ENCODE measurements at places on chromosomes 12 and 14. TPM values are rescaled to one million over a fixed set of nuclear protein-coding genes. Genes with fewer than 3 reads are reported as not detected.

IL26 gene
- total RNA-seq = not detected

ERBB3 gene
- total RNA-seq = 188 TPM

ADGRD1 gene
- 0.05 TPM for total RNA-seq

DNAJC22 gene
- total RNA-seq = 0.62 TPM

RPGRIP1 gene
- not detected for total RNA-seq

DNA sequence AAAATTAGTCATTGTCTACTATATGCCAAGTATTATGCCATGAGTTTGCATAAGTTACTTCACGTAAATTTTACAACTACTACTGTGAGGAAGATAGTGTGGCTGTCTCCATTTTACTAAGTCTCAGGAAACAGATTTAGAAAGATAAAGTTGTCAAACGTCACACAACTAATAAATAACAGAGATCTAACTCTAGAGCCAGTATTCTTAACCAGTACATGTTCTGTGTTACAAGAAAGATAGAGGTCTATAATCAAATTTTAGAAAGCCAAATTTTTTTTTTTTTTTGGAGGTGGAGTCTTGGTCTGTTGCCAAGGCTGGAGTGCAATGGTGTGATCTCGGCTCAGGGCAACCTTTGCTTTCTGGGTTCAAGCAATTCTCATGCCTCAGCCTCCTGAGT lies 14.2 kb downstream of the CLEC4C start:
- DNase-seq = no peak

DNA sequence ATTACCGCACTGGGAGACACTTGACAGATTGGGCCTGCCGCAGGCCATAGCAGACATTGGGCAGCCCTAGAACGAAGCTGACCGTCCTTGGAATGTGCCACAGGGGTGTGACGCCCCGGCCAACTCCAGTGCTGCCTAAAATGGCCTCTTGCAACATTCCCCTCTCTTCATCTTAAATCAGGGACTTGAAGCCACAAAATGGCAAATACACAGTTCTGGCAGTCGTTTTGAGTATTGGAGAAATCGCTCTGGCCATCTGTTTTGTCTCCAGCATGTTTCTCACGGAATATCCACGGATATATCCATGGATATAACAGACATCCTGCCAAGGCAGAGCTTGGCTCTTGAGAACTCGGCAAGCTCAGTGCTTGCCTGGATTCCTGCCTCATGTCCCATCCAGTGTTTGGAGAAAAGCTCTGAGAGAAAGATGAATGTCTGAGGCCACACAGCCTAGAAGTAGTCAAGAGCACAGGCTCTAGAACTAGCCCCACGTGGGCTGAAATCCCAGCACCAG lies 158.4 kb downstream of the CHST11 start:
- no peak for DNase-seq

DNA sequence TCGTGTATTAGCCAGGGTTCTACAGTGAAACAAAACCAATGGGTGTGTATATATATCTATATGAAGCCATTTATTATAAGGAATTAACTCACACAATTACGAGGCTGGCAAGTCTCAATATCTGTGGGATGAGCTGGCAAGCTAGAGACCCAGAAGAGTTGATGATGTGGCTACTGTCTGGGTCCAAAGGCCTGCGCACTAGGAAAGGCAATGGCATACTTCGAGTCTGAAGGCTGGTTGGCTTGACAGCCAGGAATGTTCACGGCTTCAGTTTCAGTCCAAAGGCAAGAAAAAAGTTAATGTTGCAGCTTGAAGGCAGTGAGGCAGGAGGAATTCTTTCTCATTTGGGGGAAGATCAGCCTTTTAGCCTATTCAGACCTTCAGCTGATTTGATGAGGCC lies 893.3 kb upstream of the LRFN5 start:
- DNase-seq = no peak

GRCh38 chr14:28059254-28059653 lies 707.3 kb upstream of the FOXG1 start:
- DNase-seq = no peak

DNA sequence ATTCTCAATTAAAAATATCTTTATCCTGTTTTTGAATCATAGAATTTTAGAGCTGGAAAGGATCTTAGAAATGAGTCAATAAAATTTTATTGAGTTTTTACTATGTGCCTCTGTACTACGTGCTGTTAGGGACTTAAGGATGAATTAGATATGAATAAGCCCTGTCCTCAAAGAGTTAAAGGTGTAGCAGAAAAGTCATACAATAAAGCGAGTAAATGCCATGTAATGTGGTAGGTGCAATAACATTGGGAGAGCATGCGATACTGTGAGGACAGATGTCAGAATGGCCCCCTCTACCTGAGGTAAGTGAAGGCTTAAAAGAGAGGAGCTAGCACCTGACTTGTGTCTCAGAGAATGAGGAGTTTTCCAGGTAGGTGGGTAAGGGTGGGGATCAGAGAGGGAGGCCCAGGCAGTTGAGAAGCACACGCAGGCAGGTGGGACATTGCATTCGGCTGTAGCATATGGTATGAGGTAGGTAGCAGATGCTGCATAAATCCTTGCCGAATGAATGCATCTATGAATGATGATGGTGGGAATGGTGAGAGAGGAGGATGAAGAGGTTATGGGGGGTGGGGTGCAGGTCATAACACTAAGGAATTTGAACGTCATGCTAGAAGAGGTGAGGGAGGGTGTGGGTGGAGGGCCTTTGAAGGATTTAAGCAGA lies 35.4 kb upstream of the ATP23 start:
- no peak for DNase-seq

GRCh38 chr12:47774663-47775062 lies 1.6 kb downstream of the SLC48A1 start:
- no peak for DNase-seq

GRCh38 chr14:75258079-75258802 lies 20.4 kb upstream of the FOS start:
- DNase-seq = peak; percentile 37

- DNase-seq = no peak
Observed at GRCh38 chr12:76024102-76024781, 7.3 kb downstream of the PHLDA1 start.

- DNase-seq = peak; percentile 65
Observed at GRCh38 chr12:101592921-101593320, 1.9 kb upstream of the MYBPC1 start.

DNA sequence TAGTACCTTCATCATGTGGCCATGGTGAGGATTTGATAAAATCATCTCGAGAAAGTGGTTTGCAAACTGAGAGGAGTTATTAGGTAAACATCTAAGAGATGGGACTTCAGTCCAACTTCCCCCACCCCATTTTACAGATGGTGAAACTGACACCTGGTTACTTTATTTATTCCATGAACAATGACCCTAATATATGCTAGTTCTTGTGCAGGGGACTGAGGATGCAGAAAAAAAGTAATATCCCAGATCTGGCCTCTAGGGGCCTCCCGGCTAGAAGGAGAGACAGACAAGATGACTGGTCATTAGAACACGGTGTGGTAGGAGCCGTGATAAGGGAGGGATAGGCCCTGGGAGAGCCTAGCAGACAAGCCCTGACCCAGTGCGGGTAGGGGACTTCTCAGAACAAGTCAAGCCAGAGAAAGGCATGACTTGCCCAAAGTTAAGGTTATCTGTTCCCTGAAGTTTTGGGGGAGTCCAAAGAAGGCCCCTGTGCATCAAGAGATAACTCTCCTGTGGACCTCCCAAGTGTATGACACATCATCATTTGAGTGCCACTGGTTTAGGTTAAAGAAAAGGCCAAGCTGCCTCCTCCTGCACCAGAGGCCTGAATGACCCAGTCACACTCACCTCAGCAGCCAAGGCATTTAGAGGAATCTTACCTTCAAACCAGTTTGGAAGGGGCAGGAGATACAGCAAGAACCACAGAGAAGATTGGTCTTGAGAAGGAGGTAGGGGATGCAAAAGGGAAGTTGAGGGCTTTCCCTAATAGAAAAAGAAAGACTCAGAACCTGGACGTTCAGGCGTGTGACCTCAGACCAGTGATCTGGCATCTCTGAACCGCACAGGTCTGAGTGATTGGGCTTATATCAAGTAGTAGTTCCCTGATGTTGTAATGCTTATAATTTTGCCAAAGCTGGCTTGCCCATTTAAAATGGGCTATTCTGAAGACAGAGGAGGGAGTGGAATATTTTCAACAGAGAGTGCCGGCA lies 1.6 kb downstream of the CMKLR1 start:
- DNase-seq = peak; percentile 69

- no peak for DNase-seq
Observed at GRCh38 chr14:36320897-36321381, 502 bp upstream of the MBIP start.

DNA sequence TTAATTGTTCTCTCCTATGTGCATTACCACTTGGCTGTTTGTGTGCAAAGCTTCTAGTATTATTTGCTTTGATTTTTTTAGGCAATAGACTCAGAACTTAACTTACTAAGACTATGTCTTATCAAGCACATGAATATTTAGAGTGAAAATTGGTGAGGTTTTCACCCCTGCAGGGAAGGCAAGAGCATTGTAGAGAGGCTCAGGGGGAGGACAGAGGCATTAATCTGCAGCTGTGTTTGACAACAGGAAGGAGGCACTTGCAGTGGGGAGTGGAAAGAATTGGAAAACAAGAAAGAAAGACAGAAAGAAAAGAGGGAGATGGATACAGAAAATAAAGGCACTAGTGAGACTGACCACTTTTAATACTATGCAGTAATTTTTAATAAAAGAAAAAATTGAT lies 431.6 kb downstream of the PDZRN4 start:
- DNase-seq = no peak

DNA sequence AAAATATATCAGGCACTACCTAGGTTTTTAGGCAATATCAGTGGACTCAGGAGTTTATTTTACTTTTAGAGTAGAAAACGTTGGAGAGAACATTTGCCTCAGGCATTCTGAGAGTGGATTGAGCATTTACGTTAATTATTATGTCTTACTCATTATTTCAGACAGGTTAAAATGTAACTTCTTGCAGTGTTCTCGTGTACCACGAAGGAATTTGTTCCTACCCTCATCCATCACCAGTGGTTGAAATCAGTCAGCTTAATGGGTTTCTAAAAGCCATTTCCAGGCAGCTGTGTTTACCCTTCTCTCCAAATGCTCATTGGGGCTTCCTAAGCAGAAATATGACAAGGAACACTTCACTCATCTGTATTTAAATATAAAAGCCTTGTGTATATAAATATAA lies 9.1 kb upstream of the LDHB start:
- peak; percentile 4 for DNase-seq

GRCh38 chr12:89092297-89092696 lies 260.0 kb downstream of the DUSP6 start:
- no peak for DNase-seq

GRCh38 chr14:98252820-98253219 lies 1019.2 kb downstream of the BCL11B start:
- DNase-seq = no peak

GRCh38 chr14:64704143-64704742 lies at the start of gene PLEKHG3:
PLEKHG3 (plus strand) TSS chr14:64704424; CDS start chr14:64727632, 23,208 bp downstream.
- DNase-seq = peak; percentile 68

GRCh38 chr14:71610149-71610548 lies 322.1 kb upstream of the RGS6 start:
- DNase-seq = no peak

DNA sequence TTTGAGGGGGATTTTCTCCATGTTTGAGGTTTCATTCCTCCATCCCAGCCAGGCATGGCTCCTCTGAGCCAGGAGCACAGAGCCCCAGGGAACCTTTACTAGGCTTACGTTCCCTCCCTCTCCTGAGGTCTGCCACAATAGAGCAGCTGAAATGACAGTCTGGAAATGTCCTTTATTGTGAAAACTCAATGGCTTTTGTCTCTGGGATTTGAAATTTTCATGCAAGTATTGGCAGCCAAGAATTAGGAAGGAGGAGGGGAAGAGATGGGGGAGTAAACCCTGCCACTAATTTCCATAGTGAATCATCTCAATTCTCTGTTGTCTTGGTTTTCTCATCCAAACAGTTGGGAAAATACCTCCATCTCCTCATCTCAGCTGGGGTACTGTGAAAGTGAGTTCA lies 2.6 kb upstream of the PLEKHG3 start:
- no peak for DNase-seq

GRCh38 chr12:46214668-46215436 lies 54.0 kb downstream of the SLC38A1 start:
- DNase-seq = no peak

DNA sequence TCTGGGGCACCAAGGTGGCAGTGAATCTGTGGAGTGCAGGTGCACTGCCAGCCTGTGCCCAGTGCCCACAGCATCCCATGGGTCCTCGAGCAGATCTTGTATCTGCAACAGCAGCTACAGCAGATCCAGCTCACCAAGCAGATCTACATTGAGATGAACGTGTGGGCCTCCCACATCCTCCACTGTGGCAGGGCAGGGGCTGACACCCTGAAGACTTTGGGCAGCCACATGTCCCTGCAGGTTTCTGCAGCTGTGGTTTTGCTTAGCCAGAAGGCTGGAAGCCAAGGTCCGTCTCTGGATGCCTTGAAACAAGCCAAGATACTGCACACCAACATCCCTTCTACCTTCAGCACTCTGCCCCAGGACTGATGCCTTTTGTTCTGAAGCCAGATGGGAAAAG lies 338.8 kb upstream of the OR4E1 start:
- no peak for DNase-seq

GRCh38 chr12:88562846-88563582 lies 17.3 kb downstream of the KITLG start:
- no peak for DNase-seq

DNA sequence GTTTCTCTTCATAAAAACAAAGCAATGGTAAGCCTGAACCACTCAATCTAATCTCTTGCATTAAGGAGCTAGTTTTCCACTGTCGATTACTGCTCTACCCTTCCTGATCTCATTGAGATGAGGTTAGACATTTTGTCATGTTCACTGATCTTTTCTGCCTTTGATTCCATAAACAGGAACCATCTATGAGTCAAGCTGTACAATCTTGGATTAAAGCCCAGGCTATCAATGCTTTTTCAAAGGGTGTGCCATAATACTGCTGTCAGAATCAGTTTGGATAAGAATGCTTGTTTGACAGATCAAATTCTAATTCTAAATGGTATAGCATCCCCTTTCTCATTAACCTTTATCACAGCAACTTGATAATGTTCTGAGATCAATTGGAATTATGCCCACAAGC lies 16.1 kb downstream of the GRIP1 start:
- no peak for DNase-seq

DNA sequence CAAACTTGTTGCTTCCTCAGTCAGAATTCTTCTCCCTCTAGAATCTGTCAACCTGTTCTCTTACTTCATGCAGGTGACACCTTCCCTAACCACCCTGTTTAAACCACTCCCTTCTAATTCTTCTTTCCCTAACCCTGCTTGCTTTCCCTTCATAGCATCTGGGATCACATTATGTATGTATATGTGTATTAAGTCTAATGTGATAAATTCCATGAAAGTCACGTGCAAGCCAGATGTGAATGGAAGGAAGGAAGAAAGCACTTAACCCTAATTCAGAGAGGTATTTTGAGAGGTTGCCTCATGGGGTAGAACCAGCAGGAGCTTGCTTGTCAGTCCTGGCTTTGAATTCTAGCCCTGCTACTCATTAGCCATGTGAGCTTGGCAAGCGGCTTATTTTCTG lies 340.0 kb downstream of the TRHDE start:
- DNase-seq = no peak
